ENCODE measurements at places on chromosomes 5 and 9.

DNA sequence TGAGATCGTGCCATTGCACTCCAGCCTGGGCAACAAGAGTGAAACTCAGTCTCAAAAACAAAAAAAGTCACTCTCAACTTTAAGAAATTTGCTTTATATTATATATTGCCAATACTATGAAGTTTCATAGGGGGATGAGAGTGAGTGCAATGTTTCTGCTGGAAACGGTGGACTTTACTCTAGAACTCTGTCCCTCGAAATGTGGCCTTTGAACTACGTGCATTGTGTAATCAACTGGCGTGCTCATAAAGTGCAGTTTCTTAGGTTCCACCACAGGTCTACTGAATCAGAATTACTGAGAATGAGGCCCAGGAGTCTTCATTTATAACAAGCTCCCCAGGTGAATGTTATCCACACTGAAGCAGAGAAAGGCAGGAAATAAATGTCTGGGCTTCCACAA, 24.1 kb downstream of the OR2K2 start:
- DNase-seq = no peak

DNA sequence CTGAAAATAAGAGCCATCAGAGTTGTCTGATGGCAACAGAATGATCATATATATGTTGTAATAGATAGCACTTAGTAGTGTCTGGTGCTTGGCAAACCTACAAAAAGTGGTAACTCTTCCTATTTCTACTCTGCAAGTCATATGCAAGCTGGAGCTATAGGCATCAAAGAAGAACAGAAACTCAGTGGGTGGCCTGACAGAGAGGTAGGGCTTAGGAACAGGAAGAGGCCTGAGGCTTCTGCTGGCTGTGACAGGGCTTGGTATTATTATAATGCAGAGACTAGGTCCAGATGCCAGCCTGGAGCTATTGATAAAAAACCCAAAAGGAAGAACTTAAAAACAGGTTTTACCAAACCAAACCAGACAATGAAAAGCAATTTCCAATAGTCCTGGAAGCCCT, 4.4 kb upstream of the DIAPH1 start:
- no peak for DNase-seq

DNA sequence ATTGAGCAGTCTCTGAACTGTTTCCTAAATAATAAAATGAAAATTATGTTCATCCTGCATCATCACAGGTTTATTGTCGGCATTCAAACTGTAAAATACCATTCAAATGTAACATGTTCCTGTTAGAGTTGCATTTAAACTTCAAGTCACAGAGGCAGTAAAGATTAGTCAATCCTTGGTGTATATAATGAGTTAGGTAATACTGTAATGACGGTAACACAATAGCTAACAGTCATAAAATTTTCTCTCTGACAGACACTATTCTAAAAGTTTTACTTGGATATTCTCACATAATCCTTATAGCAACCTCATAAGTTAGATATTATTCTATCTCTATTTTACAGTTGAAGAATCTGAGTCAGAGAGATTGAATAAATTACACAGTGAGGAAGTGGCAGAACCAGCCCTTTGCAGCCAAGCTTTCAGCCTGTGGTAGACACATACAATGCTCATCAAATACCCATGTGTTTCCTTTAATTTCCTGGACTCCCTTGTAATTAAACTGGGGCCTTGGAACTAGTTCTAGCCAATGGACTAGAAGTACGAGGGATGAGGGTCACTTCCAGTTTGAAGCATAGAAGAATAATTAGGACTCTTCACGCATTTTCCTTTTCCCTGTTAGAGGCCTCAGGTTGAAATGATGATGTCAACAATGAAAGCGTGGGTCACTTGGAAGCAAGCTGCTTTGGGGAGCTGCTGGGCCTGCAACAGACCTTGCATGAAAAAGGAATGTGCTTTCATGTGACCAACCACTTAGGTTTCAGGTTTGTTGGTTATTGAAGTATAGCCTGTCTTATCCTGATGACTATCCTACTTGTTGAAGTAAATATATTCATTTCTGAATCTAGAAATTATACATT, 12.3 kb upstream of the CAST start:
- DNase-seq = no peak

DNA sequence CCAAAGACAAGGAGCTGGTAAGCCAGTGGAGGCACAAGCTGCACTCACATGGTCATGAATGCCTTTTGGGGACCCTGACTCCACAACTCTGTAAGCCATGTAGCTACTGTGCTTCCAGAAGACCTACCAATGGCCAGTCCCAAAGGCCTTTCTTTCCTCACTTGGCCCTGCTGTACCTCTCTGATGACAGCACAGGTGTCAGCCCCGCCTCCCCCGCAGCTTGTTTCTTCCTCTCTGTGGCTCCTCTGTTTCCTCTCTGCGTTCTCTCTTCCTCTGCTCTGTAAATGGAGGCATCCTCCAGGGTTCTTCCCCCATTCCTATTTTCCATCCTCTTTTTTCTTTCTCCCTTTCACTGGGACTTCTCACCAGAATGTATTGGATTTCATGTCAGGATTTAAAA, 26.7 kb downstream of the SH3TC2 start:
- no peak for DNase-seq

DNA sequence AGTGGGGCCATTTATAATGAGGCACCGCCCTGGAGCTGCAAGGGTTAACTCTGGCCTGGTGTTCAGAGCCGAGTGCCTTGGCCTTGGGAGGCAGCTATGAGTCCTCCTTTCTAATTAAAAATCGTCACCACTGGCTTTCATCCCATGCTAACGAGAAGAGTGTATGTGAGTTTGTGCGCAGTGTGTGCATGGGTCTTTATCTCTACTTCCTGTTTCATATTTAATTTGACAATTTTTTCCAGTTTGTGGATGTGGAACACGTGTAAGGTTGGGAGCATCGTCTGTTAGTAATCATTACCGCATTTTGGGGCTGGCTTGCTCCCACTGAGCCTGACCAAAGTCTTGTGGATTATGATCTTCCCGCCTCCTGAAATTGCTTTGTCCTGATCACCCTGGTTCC, 76.4 kb downstream of the NDFIP1 start:
- DNase-seq = no peak
